Smooth muscle cell of the pulmonary artery (primary cell): ENCODE measurements at places on chromosomes 11 and 22. TPM values are rescaled to one million over a fixed set of nuclear protein-coding genes. Genes with fewer than 3 reads are reported as not detected.

Gene TSSK2
- not detected in 2 replicates for total RNA-seq

Gene C22orf15
- total RNA-seq, result 1.4 and 1.8 TPM in 2 replicates

Gene LRRC51
- total RNA-seq, result 6.1 and 6.5 TPM in 2 replicates

Gene DDTL
- total RNA-seq, result 0.76 and 0.85 TPM in 2 replicates

Gene KRTAP5-2
- total RNA-seq, result not detected in 2 replicates

Gene ELFN2
- under 0.01 and 0.10 TPM in 2 replicates for total RNA-seq

Gene OR8G1
- not detected in 2 replicates for total RNA-seq

Gene KDM4F
- total RNA-seq, result not detected in 2 replicates

Gene PKDREJ
- total RNA-seq, result under 0.01 and 0.03 TPM in 2 replicates

Gene PNPLA5
- not detected in 2 replicates for total RNA-seq

Gene CD6
- not detected in 2 replicates for total RNA-seq

Gene PIH1D2
- 0.66 and 2.4 TPM in 2 replicates for total RNA-seq

Gene ZNF280A
- total RNA-seq, result not detected in 2 replicates

Gene HBE1
- not detected in 2 replicates for total RNA-seq

Gene SLC29A2
- 0.36 and 0.78 TPM in 2 replicates for total RNA-seq

Gene ABCC8
- not detected in 2 replicates for total RNA-seq

Gene LGALS12
- not detected in 2 replicates for total RNA-seq

Gene CRYBA4
- not detected in 2 replicates for total RNA-seq

Gene THRSP
- total RNA-seq, result not detected in 2 replicates

Gene SIK2
- 13.1 and 16.0 TPM in 2 replicates for total RNA-seq

Gene MS4A10
- total RNA-seq, result not detected in 2 replicates

Gene TTC36
- 1.3 and 2.1 TPM in 2 replicates for total RNA-seq

Gene SULT4A1
- 0.20 and 0.26 TPM in 2 replicates for total RNA-seq

Gene CASP4
- 101 and 111 TPM in 2 replicates for total RNA-seq

Gene CHRM1
- not detected in 2 replicates for total RNA-seq

Gene TUBA8
- 0.23 and 0.72 TPM in 2 replicates for total RNA-seq

Gene DUSP8
- 0.78 and 1.2 TPM in 2 replicates for total RNA-seq

Gene AP1B1
- 50.6 and 58.5 TPM in 2 replicates for total RNA-seq

Gene CARD16
- 2.8 and 8.8 TPM in 2 replicates for total RNA-seq

Gene OR6T1
- total RNA-seq, result not detected in 2 replicates

Gene NCF4
- total RNA-seq, result not detected in 2 replicates

Gene HMOX1
- total RNA-seq, result 135 and 169 TPM in 2 replicates

Gene MYRF
- total RNA-seq, result 0.92 and 1.0 TPM in 2 replicates

Gene A4GALT
- total RNA-seq, result 13.0 and 41.2 TPM in 2 replicates

Gene MCAM
- 46.1 and 72.5 TPM in 2 replicates for total RNA-seq

Gene SAA4
- not detected in 2 replicates for total RNA-seq

Gene LMO2
- 2.6 and 12.4 TPM in 2 replicates for total RNA-seq

Gene PARVG
- total RNA-seq, result 0.13 TPM in 1 of 2 replicates, not detected in the other

Gene ACTN3
- total RNA-seq, result 0.07 TPM in 1 of 2 replicates, not detected in the other

Gene OR51E2
- total RNA-seq, result 0.33 TPM in 1 of 2 replicates, not detected in the other

Gene ADAMTS8
- total RNA-seq, result 0.07 and 0.65 TPM in 2 replicates

Gene PRG2
- 0.26 and 0.73 TPM in 2 replicates for total RNA-seq

Gene MMP13
- not detected in 2 replicates for total RNA-seq

Gene CHRM4
- total RNA-seq, result 0.07 and 0.23 TPM in 2 replicates

Gene MS4A3
- not detected in 2 replicates for total RNA-seq

Gene MAPK8IP2
- total RNA-seq, result 0.03 and 0.07 TPM in 2 replicates

Gene FBLN1
- 150 and 215 TPM in 2 replicates for total RNA-seq

Gene RNF141
- 37.0 and 60.7 TPM in 2 replicates for total RNA-seq

Gene MS4A6A
- total RNA-seq, result not detected in 2 replicates

Gene CSF2RB
- 0.46 and 0.52 TPM in 2 replicates for total RNA-seq

Gene NNMT
- total RNA-seq, result 384 and 446 TPM in 2 replicates

Gene SCN3B
- 0.03 and 0.07 TPM in 2 replicates for total RNA-seq

Gene CASP5
- not detected in 2 replicates for total RNA-seq

Gene DDX25
- not detected in 2 replicates for total RNA-seq

Gene GAB4
- not detected in 2 replicates for total RNA-seq

Gene KRTAP5-10
- not detected in 2 replicates for total RNA-seq

Gene GGTLC3
- total RNA-seq, result not detected in 2 replicates

Gene TMEM86A
- total RNA-seq, result 0.30 and 0.33 TPM in 2 replicates

Gene CARNS1
- 0.59 and 0.69 TPM in 2 replicates for total RNA-seq
